ENCODE measurements at places on chromosomes 16 and 17.

GRCh38 chr16:68696514-68696913, 40.6 kb upstream of the CDH1 start:
- no peak for DNase-seq

- DNase-seq = no peak
These were observed 68.0 kb upstream of the DOC2B start for GRCh38 chr17:249236-249993.

- no peak for DNase-seq
These were observed 13.8 kb downstream of the PKD1 start for GRCh38 chr16:2121853-2122252.

DNA sequence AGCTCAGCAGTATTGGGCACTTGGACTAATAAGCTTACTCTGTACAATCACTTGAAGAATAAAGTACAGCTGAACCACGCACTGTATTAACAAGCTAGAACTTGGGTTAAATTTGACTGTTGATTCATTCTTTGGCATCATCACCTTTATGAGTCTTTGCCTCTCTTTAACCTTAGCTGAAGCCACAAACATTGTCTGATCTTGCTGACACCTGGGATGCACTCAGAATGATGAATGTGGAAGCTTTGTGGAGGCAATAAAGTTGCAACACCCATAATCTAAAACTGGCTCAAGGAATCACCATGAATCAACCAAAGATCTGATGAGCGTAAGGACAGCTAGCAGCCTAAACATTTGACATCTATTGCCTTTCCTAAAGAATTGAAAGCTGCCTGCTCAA, 590.6 kb upstream of the SOX9 start:
- no peak for DNase-seq

DNA sequence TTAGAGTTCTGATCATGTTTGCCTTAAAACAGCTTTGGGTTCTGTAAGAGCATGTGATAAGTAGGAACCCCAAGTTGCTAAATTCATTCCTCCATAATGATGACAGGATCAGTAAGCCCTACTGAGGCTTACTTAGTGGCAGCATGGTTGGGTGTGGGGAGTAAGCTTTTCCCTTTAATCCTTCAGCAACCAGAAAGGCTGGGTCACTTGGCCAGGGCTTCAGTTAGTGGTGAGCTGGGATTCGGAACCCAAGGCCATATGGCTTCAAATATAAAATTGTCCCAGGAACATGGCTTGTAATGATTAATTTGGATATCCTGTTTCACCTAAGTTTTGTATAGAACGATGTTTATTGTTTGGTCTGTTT, 850 bp downstream of the GINS3 start:
- no peak for DNase-seq

DNA sequence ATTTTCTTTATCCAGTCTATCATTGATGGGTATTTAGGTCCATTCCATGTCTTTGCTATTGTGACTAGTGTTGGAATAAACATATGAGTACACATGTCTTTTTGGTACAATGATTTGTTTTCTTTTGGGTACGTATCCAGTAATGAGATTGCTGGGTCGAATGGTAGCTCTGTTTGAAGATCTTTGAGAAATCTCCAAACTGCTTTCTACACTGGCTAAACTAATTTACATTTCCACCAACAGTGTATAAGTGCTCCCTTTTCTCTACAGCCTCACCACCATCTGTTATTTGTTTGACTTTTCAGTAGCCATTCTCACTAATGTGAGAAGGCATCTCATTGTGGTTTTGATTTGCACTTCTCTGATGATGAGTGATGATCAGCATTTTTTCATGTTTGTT, 103.7 kb downstream of the GOSR1 start:
- no peak for DNase-seq

All from esophagus squamous epithelium (tissue), 5 donors.